KBM-7 (cell line): ENCODE measurements at places on chromosomes 4 and X.

GRCh38 chr4:117699595-117699994 lies 334.7 kb upstream of the NDST3 start:
- DNase-seq = no peak

GRCh38 chr4:146382194-146382593 lies 139.5 kb downstream of the SLC10A7 start:
- no peak for DNase-seq

DNA sequence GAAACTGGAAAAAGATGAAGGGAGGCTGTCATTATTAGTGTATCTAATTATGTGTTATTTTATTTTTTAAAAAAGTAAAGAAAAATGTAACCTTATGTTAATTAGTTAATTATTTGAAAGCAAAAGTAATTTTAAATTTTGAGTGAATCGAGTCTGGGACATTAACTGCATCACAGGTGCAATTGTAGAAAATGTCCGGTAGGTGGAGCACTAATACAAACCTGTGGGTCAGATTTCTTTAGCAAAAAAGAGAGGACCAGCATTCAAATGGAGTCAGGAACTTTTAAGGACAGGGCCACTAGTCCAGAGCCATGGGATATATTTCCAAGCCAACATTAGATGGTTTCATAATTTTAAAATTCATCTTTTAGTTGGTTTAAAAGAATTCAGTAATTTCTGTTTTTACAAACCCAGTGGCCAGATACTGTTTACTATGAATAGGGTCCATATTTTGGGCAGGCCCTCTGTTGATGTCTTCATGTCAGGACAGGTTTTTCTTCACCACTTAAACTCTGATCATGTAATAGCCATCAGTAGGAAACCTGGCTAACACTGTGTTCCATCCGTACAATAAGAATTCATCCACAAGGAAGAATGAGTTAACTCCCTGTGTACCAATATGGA lies 27.2 kb downstream of the BST1 start:
- peak; percentile 53 for DNase-seq

DNA sequence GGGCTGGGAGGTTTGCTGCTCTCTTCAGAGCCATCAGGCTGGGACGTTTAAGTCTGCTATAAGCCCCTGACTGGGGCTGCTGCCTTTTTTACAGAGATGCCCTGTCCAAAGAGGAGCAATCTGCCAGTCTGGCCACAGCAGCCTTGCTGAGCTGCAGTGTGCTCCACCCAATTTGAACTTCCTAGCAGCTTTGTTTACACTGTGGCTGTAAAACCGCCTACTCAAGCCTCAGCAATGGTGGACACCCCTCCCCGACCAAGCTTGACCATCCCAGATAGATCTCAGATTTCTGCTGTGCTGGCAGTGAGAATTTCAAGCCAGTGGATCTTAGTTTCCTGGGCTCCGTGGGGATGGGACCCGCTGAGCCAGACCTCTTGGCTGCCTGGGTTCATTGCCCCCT lies 40.7 kb downstream of the SPATA18 start:
- no peak for DNase-seq

GRCh38 chrX:19658030-19658429 lies 142.7 kb upstream of the MAP3K15 start:
- no peak for DNase-seq

DNA sequence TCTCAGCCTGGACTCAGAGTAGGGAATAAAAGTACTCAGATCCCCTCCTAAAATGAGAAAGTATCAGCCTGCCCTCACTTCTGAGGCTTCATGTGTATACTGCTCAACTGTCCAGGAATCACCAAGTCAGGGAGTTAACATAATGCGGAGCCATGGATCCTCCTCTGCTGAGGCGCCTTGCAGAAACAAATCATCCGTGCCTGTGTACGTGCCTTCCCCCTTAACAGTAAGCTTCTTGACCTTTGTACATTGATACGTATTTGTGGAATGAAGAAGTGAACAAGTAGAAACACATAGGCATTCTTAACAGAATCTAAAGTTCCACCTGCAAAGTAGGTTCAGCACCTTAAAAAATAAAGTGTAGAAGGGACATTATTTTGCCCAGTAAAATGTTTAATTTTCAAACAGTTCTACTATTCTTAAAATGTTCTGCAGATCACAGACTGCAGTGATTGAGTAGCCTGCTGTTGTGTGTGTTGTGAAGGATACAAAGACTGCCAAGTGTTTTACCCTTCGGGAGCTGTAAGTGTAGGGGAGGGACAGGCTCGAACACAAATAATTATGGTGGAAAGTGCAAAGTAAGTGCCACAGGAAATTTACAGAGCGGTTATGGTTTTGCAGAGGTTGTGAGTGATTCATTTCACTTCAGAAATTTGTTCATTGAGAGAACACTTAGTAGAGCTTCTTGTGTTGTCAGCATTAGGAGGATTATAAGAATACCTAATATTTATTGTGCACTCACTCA lies 61.9 kb downstream of the ARHGAP10 start:
- no peak for DNase-seq

GRCh38 chrX:132428896-132429295 lies 59.9 kb downstream of the MBNL3 start:
- no peak for DNase-seq

GRCh38 chrX:45266456-45266855 lies 65.8 kb upstream of the DIPK2B start:
- DNase-seq = no peak

DNA sequence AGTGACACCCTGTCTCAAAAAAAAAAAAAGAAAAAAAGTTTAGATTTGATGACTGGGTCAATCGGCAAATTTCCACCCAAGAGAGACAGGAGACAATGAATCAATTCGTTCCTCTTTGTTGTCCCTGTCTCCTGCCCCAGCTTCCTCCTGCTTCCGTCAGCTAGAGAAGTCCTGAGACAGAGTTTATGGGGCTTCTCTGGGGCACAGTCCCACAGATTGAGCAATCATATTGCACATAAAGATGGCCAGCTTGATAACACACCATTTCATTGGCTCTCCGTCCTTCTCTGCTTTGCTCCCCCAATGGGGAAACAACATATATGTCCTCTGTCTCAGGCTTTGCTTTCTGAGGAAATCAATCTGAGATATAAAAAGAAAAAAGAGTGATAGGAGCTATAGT lies 78.4 kb upstream of the FUNDC1 start:
- DNase-seq = peak; percentile 78

DNA sequence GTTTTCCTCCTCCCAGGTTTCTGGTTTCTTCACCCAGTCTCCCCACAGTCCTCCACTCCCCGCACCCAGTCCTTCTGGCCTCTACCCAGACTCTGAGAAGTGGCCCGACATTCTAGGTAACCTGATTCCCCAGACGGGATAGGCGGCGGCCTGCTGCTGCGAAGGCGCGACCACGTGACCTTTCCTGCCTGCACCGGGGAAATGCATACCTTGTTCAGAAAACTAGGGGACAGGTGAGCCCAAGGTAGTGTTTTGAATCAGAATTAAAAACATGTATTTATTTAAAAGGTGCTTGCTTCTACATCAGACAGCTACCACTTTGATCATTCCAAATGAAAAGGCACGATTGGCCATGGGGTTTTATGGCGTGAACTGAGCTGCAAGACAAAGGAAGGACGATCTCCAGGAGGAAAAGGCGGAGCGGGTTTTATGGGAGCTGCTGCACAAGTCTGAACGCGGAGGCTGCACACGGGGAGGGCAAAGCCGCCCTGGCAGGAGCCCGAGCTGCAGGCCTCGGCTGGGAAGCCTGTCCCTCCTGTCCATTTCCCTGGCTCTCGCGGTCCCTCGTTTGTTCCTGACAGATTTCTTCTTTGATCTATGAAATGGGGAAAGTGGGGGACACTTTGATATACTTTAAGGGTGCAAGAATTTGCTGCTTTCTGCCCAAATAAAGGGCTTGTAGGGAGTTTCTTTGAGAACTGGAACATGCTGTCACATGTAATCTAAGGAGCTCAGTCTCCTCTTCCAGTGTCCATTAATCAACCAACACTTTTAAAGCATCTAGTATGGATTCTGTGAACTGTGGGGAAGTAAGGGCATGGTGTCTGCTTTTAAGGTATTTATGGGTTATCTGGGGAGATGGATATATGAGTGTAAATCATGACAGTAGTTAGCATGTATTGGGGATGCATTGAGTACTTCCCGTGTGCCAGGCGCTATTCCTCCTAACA lies 150.9 kb downstream of the SPRY1 start:
- no peak for DNase-seq

DNA sequence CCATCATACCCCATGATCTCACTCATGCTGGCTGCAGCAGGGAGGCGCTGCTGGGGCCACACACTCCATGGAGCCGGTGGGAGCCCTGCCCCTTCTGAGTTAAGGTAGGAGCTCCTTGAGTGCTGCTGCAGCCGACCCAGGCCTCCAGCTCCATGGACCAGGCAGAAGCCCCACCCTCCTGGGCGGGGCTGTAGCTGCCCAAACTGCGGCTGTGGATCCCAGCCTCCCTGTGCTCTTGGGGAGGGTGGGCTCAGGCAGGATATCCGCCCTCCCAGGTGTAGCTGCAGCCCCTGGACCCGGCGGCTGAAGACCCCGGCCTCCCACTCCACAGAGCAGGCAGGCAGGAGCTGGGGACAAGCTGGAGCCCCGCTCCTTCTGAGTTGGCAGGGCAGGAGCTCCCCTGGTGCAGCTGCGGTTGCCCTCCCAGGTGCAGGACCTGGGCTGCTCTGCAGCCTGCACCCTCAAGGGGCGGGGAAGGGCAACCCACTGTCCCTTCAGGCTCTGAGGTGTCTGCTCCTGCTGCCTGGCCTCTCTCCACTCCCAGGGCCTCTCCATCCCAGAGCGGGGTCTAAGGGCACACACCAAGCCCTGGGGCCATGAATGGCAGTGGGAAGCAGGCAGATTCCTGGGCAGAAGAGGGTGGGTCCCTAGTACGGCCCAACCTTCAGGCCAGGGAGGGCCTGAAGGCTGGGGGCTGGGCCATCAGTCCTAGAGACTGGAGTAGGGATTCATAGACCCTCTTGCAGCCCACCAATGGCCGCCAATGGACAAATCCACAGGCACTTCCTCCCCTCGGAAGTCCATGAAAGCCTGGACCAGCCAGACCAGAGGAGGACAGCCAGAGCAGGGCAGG lies 466.1 kb downstream of the DTHD1 start:
- no peak for DNase-seq
